CD14-positive monocyte (primary cell): ENCODE measurements at places on chromosomes 2 and 18.

GRCh38 chr2:151159109-151159662, 102.5 kb downstream of the RBM43 start:
- no peak for DNase-seq

GRCh38 chr2:127506510-127506909, 19.8 kb downstream of the IWS1 start:
- DNase-seq: peak; percentile 9

DNA sequence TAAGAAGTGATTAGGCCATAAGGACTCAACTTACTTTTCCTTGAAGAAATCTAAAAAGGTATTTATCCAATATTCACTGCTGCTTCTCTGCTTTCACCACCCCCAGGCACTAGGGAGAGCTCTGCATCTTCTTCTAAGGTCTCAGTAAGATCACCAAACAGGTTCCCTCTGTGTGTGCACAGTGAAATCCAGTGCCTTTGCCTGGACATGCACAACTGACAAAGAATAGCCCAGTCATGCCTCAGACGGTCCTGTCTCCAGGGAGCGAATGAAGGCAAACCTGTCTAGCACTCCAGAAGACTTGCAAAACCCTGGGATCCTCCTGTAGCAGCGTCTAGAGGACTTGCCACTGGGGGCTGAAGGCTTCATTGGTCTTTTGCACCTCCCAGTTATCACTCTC, 344.5 kb upstream of the LRATD1 start:
- no peak for DNase-seq

DNA sequence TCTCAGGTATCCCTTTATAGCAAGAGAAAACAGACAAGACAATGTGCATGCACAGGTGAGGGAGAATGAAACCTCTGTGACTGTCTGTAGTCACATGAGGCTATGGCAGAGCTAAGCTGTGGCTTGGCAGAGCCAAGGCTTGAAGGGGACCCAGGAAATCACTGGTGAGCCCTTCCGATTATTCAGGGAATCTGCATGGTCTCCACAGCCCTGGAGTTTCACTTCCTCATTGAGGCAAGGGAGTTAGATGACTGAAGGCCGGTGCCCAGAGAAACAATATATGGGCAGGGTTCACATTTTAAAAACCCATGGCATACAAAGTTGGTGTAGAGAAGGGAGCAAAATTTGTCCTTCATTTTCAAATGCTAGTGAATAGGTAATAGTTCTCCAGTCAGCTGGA, 144.4 kb upstream of the REV1 start:
- DNase-seq: peak; percentile 9

- no peak for DNase-seq
These were observed 14.3 kb downstream of the INSIG2 start for GRCh38 chr2:118102433-118103082.

DNA sequence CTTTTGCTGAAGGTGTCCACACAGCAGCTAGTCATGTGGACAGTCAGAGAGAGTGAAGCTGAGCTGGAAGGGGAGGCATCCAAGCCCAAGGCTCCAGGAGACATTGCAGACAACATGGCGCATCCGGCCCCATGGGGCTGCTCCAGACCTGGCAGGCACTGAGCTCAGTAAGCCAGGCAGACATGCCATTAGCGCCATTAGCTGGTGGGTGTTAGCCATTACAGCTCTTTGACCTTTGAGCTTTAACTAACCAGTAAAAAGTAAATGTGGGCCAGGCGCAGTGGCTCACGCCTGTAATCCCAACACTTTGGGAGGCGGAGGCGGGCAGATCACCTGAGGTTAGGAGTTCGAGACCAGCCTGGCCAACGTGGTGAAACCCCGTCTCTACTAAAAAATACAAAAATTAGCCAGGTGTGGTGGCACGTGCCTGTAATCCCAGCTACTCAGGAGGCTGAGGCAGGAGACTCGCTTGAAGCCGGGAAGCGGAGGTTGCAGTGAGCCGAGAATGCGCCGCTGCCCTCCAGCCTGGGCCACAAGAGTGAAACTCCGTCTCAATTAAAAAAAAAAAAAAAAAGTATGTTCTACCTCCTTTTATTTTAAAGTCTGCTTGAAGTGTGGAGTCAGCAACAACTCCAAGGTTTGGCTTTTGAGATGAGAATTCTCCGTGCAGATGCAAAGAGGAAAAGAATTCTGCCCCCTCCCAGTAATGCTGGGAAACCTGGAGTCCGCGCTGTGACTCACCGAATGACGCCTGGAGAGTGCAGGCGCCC, 69.4 kb downstream of the TWSG1 start:
- peak; percentile 1 for DNase-seq

DNA sequence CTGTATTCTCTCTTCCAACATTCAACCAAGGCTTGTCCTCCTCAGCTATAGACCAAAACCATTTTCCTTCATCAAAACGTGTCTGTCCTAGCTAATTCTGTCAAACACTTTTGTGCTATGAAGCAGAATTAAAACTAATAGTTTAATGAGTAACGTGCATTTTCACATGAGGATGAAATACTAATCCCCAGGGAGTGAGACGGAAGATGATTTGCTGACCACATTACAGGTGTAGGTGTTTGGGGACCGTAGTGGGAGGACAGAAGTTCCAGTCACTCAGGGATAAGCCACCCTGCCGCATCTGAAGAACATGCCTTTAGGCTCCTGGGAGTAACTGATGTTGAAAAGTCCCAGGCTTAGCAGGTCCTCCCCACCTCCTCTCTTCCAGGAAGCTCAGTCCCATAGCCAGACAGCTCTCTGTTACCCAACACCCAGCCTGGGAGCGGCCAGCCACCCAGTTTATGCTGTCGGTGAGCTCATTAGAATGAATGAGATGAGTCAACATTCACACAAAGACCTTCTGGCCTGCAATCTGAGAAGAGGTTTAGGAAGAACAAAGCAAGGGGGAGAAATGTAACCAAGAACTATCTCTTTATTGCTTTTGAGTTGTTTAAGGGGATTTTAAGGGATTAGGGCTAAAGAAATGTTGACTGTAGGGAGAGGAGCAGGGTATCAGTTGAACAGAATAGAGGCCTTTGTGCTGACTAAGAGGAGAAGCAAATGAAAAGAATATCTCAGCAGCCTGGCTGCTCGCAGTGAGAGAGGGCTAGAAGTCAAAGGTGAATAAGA, 122.5 kb downstream of the FOXI3 start:
- DNase-seq: no peak

- no peak for DNase-seq
These were observed 206.5 kb downstream of the SETBP1 start for GRCh38 chr18:44887227-44887631.

DNA sequence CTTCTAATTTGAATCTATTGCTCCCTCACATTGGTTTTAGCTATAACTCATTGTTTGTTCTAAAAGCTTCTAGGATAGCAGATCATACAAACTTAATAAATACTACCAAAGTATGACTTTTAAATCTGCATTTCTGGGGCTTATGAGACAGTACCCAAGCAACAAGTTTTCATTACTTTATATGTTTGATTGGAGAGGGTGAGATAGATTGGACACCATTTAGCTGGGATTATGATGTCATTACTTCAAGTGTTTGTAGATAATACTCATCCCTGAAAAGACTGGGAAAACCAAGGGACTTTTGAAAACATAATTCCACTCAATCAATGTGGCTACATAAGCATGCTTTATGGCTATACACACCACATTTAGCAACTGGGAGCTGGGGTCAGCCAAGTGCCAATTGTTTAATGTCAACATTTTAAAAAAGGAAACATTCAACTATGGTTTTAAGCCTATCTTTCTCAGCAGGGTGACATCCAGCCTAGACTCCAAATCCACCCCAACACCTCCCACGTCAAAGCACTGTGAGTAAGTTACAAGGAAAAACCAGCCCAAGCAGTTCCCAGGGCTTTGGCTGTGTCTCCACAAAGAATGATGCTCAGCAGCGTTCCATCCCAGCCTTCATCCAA, 119.9 kb downstream of the ETAA1 start:
- DNase-seq: no peak

DNA sequence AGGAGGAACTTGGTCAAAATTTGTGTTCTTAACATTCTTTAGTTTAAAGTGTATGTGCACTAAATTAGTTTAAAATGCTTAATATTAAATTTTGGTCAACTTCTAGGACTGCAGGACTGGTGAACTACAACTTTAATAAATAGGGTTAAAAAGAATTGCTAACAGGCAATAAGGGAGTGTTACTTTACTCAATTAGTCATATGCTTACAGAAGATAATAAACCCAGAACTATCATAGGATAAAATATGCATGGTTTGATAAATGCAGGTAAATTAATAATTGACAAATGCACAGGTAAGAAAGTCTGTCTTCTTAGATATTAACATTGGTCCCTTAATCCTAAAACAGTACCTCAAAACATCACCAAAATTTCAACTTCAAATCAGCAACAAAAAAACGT, 20.6 kb downstream of the FARSB start:
- DNase-seq: no peak

DNA sequence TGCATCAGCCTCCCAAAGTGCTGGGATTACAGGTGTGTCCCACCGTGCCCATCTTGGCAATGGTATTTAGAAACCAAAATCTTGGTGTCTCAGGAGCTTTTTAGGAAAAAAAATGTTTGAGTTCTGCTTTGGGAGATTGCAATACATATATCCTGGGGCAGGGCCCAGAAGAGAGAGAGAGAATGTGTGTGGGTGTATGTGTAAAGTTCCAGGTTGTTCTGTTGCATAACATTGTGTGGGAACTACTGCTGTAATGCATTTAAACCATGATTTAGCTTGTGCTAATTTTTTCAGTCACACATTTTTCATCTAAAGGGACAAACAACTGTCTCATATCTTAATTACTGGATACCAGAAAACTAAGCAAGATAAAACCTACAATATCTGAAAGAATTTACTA, 70.8 kb upstream of the NABP1 start:
- DNase-seq: no peak

- no peak for DNase-seq
These were observed 195.3 kb downstream of the SETBP1 start for GRCh38 chr18:44876024-44876423.

- no peak for DNase-seq
These were observed 332.6 kb downstream of the SOX11 start for GRCh38 chr2:6024784-6025183.

GRCh38 chr2:196173505-196173904, 2.1 kb upstream of the STK17B start:
- no peak for DNase-seq

GRCh38 chr2:106831816-106832569, 54.0 kb downstream of the ST6GAL2 start:
- no peak for DNase-seq

DNA sequence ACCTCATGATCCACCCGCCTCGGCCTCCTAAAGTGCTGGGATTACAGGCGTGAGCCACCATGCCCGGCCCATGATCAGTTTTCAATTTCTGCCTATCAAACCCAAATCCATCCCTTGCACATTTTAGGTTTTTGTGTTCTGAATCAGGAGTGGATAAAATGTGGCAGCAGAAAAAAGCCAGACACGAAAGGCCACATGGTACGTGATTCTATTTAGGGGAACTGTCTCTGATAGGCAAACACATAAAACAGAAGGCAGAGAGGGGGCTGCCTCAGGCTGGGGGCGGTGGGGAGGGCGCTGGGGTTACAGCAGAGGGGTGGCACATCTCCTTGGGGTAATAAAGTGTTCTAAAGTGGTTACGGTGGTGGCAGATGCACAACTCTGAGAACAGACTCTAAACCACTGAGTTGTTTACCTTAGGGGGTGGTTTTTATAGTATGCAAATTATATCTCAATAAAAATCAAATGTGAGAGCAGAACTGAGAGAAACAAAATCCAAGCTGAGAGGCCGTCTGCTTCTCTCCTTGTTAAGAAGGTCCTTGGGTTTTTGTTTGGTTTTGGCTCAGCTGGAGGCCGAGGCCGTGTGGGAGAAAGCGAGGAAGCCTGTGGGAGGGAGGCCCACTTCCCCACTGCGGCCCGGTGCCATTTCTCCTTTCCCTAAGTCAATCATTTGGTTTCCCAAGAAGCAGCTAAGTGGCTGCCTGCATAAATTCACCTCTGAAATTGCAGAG, 78.0 kb downstream of the SOWAHC start:
- no peak for DNase-seq

DNA sequence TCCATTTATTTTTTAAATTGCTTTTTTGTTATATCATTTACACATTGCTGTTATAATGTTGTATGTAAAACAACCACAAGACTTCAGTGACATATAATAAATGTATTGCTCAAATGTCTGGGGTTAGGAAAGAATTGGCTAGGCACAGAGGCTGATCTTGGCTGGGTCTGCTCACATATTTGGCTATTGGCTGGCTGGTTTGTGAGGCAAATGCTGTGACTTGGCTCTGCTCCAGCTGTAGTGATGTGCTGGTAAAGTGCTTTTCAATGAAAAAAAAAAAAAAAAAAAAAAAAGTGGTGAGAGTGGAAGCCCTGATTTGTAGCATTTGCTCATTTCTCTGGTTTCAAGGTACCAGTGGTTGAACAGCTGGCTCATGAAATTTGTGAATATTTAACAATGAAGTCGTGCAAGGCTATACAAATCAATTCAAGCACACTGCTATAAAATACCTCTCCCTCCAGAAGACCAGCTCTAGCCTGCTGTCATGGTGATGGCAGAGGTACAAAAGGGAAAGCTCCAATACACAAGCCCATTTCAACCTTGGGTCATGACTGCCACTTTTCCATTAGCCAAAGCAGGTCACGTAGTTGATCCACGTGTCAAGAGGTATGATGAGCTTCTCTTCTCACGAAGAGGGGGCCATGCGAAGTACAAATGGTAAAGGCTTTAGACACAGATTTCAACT, 43.7 kb upstream of the RIT2 start:
- no peak for DNase-seq

DNA sequence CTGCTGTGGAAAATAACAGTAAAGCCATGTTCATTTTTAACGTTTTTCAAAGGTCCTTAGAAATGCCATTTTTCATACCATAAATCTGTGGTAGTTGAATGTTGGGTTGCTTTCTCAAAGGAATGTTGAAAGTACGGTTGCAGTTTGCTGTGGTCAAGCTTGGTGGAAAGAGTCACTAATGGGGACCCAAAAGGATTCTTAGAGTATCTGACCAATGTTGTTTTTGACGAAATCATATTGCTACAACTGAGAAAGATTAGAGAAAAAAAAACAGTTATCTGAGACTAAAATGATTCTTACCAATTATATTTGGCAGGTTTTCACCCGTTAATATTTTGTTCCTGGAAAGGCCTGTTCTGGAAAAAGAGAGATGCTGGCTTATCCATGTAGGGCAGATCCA, 439.5 kb upstream of the ETAA1 start:
- no peak for DNase-seq

DNA sequence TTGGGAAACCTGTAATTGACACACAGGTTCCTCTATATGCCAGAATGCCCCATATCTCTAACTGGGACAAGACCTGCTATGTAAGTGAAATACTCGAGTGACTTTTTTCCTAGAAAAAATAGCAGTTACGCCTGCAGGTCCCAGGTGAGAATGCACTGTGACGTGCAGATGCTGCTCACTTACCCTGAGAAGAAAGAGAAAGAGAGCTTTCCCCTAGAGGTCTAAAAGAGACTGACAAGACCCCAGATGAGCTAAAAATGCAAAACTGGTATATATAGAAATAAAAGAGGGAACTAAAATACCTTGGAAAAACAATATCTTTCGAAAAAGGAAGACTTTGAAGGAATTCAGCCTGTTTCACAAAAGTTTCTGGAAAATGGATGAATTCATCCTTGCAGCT, 383.0 kb upstream of the DCC start:
- no peak for DNase-seq

- no peak for DNase-seq
These were observed 273.5 kb downstream of the NBAS start for GRCh38 chr2:15287447-15288184.
